Activated CD4-positive, alpha-beta T cell treated with anti-CD3 and anti-CD28 coated beads, Interleukin-2, amount 50 U/mL, for 48 hours (primary cell): ENCODE measurements at places on chromosomes 3 and 15.
A peak's percentile ranks its signal among the peaks of the same experiment; 100 is the strongest.

- DNase-seq, result no peak
These were observed 51.8 kb upstream of the ADPGK start for GRCh38 chr15:72835294-72835890.

GRCh38 chr3:149990423-149990948 lies 19.8 kb upstream of the PFN2 start:
- DNase-seq, result no peak

DNA sequence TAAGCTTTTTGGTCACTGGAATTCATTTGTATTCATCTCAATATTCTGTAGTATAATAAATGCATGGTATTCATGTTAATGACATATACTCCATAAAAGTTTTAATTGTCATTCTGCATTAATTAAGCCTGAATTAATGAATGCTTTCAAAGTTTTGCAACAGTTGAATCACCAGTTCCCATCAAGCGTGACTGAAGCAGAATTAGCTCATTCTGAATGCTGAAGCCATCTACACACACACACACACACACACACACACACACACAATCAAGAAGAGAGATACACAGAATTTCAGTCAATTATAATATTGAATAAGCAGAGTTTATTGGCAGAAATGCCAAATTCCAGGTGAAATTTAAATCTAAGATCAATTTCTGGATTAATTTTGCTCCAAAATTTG lies 252.1 kb upstream of the KCNMB2 start:
- DNase-seq, result no peak

DNA sequence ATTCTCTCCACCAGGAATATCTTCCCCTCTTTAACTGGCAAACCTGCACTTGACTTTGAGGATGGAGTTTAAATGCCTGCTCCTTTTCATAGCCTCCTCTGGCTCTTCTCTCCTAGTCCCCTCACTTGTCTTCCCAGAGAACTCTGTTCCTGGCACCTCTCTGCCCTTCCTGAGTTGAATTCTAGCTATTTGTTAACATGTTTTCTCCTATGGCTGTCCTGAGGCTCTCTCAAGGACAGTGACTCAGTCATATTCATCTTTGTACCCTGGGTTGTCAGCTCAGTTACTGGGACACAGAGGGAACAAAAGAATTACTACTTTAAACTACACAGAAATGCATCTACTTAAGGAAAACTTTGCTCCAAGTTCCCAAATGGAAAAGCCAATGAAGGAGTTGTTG lies 365.1 kb upstream of the ICE2 start:
- no peak for DNase-seq

- DNase-seq, result peak; percentile 47
These were observed 423 bp downstream of the TKT start for GRCh38 chr3:53255423-53255774.

- DNase-seq, result peak; percentile 87
These were observed 16.9 kb downstream of the MRPL46 start for GRCh38 chr15:88450125-88450798.

GRCh38 chr3:38111696-38112377 lies 25.1 kb downstream of the ACAA1 start:
- DNase-seq, result no peak
